ENCODE measurements at places on chromosomes 3 and 15.

DNA sequence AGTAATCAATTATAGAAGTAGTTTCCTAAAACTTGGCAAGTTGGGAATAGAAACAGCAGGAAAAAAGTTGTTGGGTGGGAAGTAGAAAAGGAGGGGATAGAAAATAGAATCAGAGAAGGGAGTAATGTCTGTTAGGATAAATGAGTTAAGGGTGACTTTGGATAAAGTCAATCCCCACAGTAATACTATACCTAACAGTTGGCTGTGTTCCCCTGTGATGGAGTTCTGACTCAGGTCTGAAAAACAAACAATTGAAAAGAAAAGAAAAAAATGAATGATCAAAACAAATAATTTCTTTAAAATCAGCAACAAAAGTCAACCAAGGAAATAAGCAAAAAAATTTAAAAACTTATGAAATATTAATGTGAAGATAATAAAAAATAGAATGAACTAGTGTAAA is 50.3 kb downstream of the EMC4 start:
- no peak for DNase-seq

- DNase-seq, result no peak
Observed at GRCh38 chr3:143301031-143301901, 181.7 kb downstream of the CHST2 start.

- no peak for DNase-seq
Observed at GRCh38 chr3:171245796-171246765, 214.1 kb downstream of the TNIK start.

DNA sequence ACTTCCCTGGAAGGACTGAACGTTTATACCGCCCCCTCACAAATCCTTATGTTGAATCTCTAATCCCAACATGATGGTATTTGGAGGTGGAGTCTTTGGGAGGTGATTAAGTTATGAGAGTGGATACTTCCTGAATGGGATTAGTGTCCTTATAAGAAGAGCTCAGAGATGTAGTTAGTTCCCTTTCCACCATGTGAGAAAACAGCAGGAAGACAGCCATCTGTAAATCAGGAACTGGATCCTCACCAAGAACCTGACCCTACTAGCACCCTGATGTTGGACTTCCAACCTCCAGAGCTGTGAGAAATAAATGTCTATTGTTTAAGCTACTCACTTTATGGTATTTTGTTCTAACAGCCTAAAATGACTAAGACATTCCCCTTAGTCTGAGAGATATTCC is 33.3 kb upstream of the SACM1L start:
- DNase-seq, result no peak

DNA sequence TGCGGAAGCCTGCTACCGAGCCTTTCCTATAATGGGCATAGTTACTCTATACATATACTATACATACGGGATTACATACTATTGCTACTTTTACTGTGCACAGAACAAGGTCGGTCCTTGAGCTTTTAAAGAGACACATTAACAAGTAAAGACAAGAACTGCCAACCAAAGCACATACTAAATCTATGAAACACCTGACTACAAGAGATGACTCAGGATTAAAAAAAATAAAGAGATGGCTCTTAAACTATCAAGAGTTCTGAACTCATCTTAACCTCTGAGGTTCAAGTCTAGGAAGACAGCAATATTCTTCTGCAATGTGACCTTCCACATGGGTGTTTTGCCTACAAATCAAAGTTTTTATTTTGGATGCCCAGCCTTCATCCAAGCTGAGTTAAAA is 106.8 kb downstream of the TNIK start:
- no peak for DNase-seq

DNA sequence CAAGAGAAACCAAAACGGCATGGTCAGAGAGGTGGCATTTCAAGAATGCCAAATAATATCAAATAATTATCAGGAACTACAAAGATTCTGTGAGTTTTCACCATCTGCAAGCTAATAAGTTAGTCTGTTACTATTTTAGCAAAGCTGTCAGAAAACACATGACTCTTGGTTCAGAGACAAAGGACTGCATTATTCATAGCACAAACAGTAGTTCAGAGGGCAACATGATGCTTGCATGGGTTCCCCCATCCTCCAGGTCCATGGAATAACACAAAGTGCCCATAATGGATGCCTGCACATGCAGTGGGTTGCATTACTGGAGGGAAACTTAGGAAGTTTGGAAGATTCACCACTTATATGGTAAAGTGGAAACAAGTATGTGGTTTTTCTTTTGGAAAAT is 228.8 kb upstream of the ALCAM start:
- no peak for DNase-seq

- no peak for DNase-seq
Observed at GRCh38 chr3:41900265-41900664, 61.6 kb downstream of the ULK4 start.

DNA sequence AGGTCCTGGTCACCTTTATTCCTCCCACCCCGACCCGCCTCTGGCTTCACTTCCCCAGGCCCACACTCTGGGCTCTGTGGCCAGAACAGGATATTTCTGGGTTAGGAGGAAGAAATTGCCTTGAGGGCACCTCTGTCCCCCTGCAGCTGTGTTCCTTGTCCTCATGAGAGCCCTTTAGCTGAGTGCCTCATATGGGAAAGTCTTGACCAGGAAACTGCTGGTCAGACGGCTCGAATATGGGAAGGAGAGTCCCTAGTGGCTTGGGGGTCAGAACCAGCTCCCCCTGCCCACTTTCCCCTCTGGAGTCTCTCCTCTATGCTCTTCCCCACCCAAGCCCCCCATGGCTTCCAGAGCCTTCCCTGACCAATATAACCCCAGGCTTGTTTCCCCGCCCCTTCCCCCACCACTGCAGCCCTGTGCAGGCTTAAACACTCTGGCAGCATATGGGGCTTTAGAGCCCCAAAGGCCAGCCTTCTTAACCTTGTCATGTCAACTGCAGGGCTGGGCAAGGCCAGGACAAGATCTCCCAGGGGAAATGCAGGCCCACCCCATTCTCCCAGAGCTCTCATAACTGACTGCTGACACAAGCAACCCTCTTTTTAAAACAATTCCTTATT is 36.4 kb downstream of the SEC22C start:
- no peak for DNase-seq

GRCh38 chr3:133662278-133662651 is 524 bp upstream of the TOPBP1 start:
- DNase-seq, result no peak

DNA sequence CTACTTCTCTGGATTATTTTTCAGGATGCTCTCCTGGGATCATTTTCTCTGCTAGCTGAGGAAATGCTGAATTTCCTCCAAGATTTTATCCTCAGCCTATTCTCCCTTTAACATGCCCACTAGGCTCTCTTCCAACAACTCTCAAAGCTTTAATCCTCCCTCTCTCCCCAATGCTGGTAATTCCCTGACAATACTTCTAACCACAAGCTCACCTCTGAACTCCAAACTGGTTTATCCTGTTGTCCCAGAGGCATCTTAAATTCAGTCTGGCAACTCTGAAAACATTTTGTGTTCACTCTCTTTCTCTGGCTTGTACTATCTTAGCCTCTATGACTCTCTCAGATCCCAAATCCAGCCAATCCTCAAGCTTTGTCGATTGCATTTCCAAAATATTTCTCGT is 490.3 kb downstream of the MECOM start:
- no peak for DNase-seq

DNA sequence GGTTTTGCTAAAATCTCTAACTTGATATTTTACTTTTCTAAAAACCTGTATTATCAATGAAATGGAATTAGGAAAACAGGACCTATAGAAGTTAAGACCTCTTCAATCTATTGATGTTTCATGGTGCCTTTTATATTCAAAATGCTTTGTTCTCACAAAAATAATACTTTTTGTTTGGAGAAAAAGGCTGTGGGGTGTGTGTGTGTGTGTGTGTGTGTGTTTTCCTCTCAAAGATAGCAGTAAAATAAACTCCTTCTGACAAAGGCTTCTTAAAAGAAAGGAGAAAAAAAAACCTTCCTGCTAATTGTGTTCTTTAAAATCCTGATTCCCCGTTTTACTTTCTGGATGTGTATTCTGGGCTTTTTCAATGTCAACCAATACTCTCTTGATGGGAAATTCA is 54.5 kb downstream of the RBM6 start:
- no peak for DNase-seq

DNA sequence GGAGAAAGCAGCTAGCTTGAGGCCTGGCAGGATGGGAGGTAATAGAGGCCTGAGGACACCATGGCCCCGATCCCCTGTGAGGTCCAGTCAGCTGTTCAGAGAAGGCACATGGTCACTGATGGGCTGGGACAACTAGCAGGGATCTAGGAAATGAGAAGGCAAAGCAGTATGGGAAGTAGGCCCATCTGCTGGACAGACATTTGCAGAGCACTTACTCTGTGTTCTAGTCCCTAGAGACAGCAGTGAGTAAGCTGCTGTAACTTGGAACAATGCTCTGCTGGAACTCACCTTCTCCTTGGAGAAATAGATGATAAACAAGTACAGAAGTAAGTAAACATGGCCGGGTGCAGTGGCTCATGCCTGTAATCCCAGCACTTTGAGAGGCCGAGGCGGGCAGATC is 7.1 kb downstream of the ECE2 start:
- no peak for DNase-seq

DNA sequence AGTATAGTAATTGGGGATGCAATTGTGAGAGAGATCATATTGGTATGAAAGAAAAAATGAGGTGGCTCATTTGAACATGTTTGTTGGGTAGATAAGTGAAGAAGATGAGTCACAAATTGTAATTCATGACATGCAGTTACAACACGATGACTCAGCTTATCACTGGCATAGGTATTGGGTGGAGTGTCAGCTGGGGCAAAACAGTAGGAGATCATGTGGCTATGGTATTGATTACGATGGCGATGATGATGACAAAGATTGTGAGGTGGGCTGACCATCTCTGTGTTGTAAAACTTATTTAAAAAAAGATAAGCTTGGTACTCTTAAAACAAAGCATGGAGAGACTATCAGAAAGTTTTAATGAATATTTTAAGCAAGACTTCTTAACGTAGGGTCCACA is 11.6 kb upstream of the DPH6 start:
- peak; percentile 36 for DNase-seq

DNA sequence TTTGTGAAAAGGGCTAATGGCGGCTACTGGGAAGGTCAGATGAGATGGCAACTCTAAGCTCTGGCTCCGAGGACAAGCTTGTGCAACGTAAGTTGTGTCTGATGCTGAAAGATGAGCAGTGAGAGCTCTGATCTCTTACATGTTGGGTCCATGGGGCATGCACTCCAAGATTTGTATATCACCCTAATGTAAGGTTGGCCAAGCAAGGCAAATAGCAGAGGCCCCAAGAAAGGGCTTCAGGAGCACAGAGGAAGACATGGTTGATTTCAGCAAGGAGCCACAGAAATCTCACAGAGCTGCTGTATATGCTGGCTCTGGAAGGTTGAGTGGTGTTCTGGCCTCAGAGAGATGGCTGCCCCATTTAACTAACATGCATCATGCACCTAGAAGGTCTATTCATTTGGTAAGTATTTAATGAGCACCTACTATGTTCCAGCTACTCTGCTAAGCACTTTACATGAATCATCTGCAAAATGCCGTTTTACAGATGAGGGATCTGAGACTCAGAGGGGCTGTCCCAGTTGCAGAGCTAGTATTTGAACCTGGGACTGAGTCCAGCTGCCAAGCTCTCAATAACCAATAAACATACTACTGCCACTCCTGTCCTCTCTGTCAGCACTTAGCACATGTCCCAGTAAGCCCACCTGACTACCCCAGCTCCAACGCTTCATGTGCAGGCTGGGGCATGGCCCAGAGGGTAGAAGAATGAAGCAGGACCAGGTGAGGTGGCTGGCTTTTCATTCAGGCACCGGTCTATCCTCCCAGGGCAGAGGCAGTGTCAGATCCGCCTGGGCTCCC is 27.8 kb upstream of the ATP2B2 start:
- no peak for DNase-seq

GRCh38 chr15:67372986-67373675 is 118.5 kb downstream of the IQCH start:
- no peak for DNase-seq

DNA sequence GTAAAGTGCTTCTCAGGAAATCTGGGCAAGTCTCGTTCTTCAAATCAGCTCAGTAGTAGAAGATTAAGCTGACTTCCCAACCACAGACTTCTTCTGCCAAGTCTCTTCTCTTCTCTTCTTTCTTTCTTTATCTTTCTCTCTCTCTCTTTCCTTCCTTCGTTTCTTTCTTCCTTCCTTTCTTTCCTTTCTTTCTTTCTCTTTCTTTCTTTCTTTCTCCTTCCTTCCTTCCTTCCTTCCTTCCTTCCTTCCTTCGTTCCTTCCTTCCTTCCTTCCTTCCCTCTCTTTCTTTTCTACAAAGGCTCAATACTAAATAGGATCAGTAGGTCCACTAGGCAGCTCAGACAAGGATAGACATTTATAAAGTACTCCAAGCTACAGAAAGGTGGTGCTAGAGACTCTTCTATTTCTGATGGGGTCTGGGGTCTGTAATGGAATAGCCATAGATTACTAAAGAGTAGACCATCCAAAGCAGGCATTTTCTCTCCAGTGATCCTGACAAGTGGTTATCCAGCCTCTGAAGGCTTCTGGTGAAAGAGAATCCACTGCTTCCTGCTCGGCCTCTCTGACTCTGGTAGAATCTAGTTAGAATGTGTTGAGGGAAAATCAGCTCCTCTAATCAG is 100.8 kb downstream of the TPRG1 start:
- no peak for DNase-seq

DNA sequence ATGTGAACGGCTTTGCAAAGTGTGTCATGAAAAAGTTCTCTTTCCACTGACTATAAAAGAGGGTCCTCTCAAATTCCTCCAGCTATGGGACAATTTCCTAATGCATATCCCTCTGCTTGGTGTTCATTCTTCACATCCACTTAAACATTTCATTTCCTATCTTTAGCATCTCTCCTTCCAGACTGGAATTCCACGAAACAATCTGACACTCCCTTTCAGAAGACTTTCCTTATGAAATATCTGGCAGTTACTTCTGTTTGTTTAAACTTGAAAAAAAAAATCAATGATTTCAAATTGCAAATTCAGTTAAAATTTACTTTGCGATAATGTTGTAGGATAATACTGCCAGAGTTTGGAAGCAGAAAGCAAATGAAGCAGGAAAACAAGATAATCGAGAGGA is 105.8 kb upstream of the SELENOK start:
- no peak for DNase-seq

DNA sequence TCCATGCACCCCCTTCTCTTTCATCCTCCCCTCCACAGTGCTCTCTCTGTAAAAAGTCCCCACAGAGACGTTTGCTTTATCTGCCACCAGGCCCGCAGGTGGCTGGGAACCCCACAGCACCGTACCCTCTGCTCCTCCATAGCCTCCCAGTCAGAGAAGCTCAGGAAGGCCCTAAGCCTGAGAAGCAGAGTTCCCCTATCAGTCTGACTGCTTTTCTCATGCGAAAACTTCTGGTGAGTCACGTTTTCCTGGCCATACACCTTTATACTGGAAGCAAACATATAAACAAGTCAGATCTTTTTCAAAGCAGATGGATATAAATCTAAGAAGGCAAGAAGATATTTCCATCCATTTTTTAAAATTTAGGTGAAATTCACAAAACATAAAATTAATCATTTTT is 51.5 kb upstream of the MEF2A start:
- no peak for DNase-seq

GRCh38 chr3:72015463-72015862 is 230.5 kb upstream of the PROK2 start:
- no peak for DNase-seq

- DNase-seq, result no peak
Observed at GRCh38 chr15:73906346-73907034, 19.8 kb upstream of the LOXL1 start.

GRCh38 chr3:37773911-37774310 is 87.8 kb upstream of the CTDSPL start:
- no peak for DNase-seq

- DNase-seq, result no peak
Observed at GRCh38 chr3:72329354-72329753, 518.9 kb downstream of the SHQ1 start.

Measured in Panc1 (cell line).